Activated CD8-positive, alpha-beta T cell treated with anti-CD3 and anti-CD28 coated beads, Interleukin-2, amount 10 ng/mL, durations not matched to agents 7 days and 5 days (primary cell): ENCODE measurements at places on chromosomes 5 and 9.

DNA sequence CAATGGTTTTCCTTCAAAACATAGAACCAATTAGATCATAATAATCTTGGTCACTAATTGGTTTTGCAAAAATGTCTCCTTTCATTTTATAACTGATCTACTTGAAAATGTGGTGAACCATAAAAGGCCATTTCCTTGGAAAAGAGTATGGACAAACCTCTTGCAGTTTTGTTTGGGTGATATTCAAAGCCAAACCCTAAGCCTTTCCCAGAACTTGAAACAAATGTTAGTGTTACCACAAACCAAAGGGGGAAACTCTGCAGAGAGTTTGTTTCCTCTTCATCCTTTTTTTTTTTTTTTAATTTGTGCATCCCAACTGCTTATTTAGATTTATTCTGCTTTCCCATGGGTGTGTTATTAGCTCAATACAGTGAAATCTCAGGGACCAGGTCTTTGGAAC, 204.4 kb upstream of the ADAMTSL1 start:
- no peaks in the 10 kb centered on the region for H3K36me3 ChIP-seq
- no peak overlapping the region for H3K27ac ChIP-seq
- no peaks in the 10 kb centered on the region for H3K4me1 ChIP-seq
- DNase-seq = no peak

DNA sequence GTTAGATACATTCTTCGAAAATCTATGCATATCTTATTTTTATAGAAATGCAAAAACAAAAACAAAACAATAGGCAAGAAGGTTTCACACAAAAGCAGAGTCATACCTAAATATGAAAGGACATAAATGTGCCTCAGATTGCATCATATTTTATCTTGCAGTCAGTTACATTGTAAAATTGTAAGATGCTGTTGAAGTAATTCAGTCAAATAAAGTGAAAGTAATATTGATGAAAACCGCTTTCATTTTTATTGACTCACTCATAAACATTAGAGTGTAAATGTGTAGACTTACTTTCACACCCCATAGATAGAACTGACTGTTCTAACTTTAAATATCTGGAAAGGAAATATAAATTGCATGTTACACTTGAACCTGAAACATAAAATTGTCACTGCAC, 931.5 kb upstream of the NUDT12 start:
- H3K4me3 ChIP-seq = no peak overlapping the region
- no peaks in the 10 kb centered on the region for H3K36me3 ChIP-seq
- H3K4me1 ChIP-seq = no peaks in the 10 kb centered on the region
- DNase-seq = no peak
- no peaks in the 10 kb centered on the region for H3K27me3 ChIP-seq
- no peak overlapping the region for H3K27ac ChIP-seq

GRCh38 chr5:181167814-181168488, 20.6 kb downstream of the OR2V2 start:
- peak; percentile 56 for DNase-seq
- H3K4me3 ChIP-seq = no peak overlapping the region
- peak overlapping the region; percentile 19 for H3K27ac ChIP-seq
- H3K36me3 ChIP-seq = peaks cover 10% of the 10 kb centered on the region
- H3K4me1 ChIP-seq = peaks cover 79% of the 10 kb centered on the region
- peaks cover 39% of the 10 kb centered on the region for H3K27me3 ChIP-seq

GRCh38 chr9:76580820-76581219, 121.8 kb downstream of the GCNT1 start:
- H3K27ac ChIP-seq = no peak overlapping the region
- no peaks in the 10 kb centered on the region for H3K36me3 ChIP-seq
- peaks cover 9% of the 10 kb centered on the region for H3K27me3 ChIP-seq
- H3K4me3 ChIP-seq = no peak overlapping the region
- peaks cover 28% of the 10 kb centered on the region for H3K4me1 ChIP-seq

- no peaks in the 10 kb centered on the region for H3K4me1 ChIP-seq
- no peak overlapping the region for H3K4me3 ChIP-seq
- no peaks in the 10 kb centered on the region for H3K36me3 ChIP-seq
- no peak for DNase-seq
Measured at GRCh38 chr9:23375511-23375910, 450.5 kb downstream of the ELAVL2 start.

DNA sequence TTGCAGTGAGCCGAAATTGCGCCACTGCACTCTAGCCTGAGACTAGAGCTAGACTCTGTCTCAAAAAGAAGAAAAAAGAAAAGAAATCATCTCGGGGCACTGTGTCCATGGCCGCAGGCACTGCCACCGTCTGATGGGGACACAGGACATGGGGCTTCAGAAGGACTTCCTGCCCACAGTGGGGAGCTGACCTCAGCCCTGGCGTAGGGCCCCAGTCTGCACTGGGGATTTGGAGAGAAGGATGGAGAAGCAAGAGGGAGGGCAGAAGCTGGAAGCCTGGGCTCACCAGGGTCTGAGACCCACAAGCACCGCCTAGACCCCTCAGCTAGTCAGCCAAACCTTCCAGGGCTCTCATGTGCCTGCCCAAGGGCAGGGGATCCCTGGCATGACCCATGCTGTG, 4.1 kb upstream of the SARDH start:
- H3K4me3 ChIP-seq = no peak overlapping the region
- peaks cover 16% of the 10 kb centered on the region for H3K4me1 ChIP-seq
- no peak overlapping the region for H3K27ac ChIP-seq

GRCh38 chr5:65611524-65611923, 12.6 kb downstream of the TRIM23 start:
- no peaks in the 10 kb centered on the region for H3K27me3 ChIP-seq
- H3K4me3 ChIP-seq = no peak overlapping the region
- no peak overlapping the region for H3K27ac ChIP-seq
- H3K36me3 ChIP-seq = peaks cover 44% of the 10 kb centered on the region

DNA sequence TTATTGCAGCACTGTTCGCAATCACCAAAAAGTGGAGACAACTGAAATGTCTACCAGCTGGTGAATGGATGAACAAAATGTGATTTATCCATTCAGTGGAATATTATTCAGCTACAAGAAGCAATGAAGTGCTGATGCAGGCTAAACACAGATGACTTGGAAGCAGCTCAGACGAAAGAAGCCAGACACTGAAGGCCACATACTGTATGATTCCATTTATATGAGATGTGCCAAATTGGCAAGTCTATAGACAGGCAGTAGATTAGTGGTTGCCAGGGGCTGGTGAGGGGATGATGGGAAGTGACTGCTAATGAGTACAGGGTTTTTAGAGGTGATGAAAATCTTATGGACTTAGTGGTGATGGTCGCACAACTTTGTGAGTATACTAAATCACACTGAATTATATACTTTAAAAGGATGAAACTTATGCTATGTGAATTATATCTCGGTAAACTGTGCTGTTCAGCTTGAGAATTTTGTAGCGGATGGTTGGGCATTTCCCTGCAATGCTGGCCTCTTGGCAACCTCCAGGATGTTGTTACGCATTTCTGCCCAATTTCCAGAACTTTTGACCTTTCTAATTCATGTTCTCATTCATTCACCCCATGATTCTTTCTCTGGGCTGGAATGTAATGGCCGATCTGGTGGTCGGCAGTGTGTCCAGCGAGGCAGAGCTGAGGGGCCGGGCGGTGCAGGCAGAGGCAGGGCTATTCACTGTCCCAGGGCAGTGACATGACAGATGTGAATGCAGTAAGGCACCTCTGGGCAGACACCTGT, 22.0 kb upstream of the WNK2 start:
- H3K4me3 ChIP-seq = no peak overlapping the region
- no peaks in the 10 kb centered on the region for H3K27me3 ChIP-seq
- no peaks in the 10 kb centered on the region for H3K36me3 ChIP-seq

- H3K27ac ChIP-seq = peak overlapping the region; percentile 98
- peak overlapping the region; percentile 98 for H3K4me3 ChIP-seq
- no peak for DNase-seq
- no peaks in the 10 kb centered on the region for H3K27me3 ChIP-seq
- peaks cover 46% of the 10 kb centered on the region for H3K36me3 ChIP-seq
- H3K4me1 ChIP-seq = peaks cover 33% of the 10 kb centered on the region
Measured at GRCh38 chr9:37784291-37784615, 611 bp downstream of the EXOSC3 start.

- H3K36me3 ChIP-seq = no peaks in the 10 kb centered on the region
- no peak overlapping the region for H3K4me3 ChIP-seq
- H3K4me1 ChIP-seq = no peaks in the 10 kb centered on the region
- peaks cover 46% of the 10 kb centered on the region for H3K27me3 ChIP-seq
Measured at GRCh38 chr5:72121052-72121779, 13.9 kb downstream of the MAP1B start.

GRCh38 chr5:94244921-94245320, 373.5 kb downstream of the KIAA0825 start:
- H3K27ac ChIP-seq = no peak overlapping the region
- H3K4me3 ChIP-seq = no peak overlapping the region
- no peaks in the 10 kb centered on the region for H3K36me3 ChIP-seq
- DNase-seq = no peak

DNA sequence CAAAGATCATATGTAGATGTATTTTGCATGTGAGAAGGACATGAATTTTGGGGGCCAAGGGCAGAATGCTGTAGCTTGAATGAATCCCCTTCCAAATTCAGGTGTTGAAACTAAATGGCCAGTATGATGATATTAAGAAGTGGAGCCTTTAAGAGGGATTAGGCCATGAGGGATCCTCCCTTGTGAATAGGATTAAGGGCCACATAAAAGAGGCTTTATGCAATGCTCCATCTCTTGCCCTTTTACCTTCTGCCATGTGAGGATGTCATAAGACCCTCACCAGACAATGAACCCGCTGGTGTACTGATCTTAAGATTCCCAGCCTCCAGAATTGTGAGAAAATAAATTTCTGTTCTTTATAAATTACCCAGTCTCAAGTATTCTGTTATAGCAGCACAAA, 206.1 kb downstream of the YTHDC2 start:
- H3K4me3 ChIP-seq = no peak overlapping the region
- H3K27me3 ChIP-seq = no peaks in the 10 kb centered on the region
- no peaks in the 10 kb centered on the region for H3K4me1 ChIP-seq
